A673 (cell line): ENCODE measurements at places on chromosomes 11 and 22.

GRCh38 chr22:45254388-45254787 is 13.7 kb upstream of the KIAA0930 start:
- no peak for DNase-seq

GRCh38 chr11:63919267-63920125 is 2.5 kb upstream of the RCOR2 start:
- no peak for DNase-seq

- DNase-seq: no peak
Observed at GRCh38 chr11:130765951-130766649, 150.2 kb downstream of the SNX19 start.

DNA sequence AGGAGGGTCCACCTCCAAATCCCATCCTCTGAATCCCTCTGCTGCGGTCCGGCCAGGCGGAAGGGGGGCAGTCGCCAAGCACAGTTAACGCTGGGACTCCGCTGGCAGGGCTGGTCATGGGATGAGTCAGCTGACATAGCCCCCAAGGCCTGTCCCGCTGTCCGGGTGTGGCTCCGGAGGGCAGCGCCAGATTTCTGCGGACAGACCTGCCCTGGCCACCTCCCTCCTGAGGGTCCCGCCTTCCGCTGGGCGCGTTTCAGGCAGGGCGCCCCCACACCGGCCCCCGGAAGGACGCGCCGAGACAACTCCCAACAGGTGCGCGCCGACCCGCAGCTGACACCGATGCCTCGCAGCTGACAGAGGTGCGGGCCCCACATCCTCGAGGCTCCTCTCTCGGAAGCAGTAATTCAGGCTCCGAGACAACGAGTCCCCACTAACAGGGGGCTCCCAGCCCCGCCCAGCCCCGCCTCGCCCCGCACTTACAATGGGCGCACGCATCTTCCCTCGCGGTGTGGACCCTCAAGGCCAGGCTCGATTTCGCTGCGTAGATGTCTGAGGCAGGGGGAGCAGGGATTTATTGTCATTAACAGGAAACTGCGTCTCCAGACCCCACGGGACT is 607 bp downstream of the PLAAT3 start:
- DNase-seq: peak; percentile 12

- no peak for DNase-seq
Observed at GRCh38 chr11:65886826-65887722, 1.2 kb downstream of the FIBP start.

DNA sequence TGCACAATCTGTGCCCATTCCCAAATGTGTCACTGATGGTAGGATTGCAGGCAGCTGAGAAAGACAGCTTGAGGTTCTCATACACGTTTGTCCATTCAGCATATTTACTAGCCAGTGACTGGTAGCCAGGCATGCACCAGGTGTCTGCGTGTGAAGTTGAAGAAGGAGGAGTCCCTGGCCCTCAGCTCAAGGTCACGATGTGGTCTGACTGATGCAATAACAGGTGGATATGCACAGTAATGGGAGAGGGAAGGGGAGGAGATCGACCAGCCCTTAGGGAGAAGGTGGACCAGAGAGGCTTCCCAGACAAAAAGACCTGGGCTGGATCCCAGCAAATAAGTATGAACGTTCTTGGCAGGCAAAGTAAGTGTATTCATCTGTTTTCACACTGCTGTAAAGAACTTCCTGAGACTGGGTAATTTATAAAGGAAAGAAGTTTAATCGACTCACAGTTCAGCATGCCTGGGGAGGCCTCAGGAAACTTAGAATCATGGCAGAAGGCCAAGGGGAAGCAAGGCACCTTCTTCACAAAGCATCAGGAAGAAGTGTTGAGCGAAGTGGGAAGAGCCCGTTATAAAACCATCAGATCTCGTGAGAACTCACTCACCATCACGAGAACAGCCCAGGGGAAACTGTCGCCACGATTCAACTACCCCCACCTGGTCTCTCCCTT is 96.0 kb downstream of the MN1 start:
- peak; percentile 35 for DNase-seq
